ENCODE measurements at places on chromosomes 3 and 15. TPM values are rescaled to one million over a fixed set of nuclear protein-coding genes. Genes with fewer than 3 reads are reported as not detected.

The PLCL2 gene
- 20.1 TPM for total RNA-seq

GRCh38 chr3:129738172-129738571, 131.7 kb upstream of the PLXND1 start:
- no peak overlapping the region for H3K4me3 ChIP-seq
- H3K4me1 ChIP-seq: no peaks in the 10 kb centered on the region
- no peak overlapping the region for H3K27ac ChIP-seq
- H3K27me3 ChIP-seq: no peaks in the 10 kb centered on the region
- no peaks in the 10 kb centered on the region for H3K36me3 ChIP-seq

DNA sequence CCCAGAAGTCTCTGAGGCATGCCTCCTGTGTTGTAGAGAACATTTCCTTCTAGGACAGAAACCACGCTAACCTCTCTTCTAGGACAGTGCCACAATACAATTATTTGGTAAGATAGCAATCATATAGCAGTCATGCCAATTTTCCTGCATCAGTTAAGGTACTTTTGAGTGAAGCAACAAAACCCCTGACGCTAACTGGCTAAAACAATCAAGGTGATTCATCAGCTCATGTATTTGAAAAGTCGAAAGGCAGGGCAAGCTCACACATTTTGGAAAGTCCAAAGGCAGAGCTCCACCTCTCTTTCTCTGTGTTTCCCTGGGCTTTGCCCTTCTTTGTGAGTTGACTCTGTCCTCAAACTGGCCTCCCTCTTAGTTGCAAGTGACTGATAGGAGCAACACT, 10.1 kb downstream of the TERC start:
- H3K27me3 ChIP-seq: no peaks in the 10 kb centered on the region
- DNase-seq: no peak
- H3K4me3 ChIP-seq: no peak overlapping the region
- H3K4me1 ChIP-seq: no peaks in the 10 kb centered on the region
- H3K36me3 ChIP-seq: no peaks in the 10 kb centered on the region
- H3K27ac ChIP-seq: no peak overlapping the region

DNA sequence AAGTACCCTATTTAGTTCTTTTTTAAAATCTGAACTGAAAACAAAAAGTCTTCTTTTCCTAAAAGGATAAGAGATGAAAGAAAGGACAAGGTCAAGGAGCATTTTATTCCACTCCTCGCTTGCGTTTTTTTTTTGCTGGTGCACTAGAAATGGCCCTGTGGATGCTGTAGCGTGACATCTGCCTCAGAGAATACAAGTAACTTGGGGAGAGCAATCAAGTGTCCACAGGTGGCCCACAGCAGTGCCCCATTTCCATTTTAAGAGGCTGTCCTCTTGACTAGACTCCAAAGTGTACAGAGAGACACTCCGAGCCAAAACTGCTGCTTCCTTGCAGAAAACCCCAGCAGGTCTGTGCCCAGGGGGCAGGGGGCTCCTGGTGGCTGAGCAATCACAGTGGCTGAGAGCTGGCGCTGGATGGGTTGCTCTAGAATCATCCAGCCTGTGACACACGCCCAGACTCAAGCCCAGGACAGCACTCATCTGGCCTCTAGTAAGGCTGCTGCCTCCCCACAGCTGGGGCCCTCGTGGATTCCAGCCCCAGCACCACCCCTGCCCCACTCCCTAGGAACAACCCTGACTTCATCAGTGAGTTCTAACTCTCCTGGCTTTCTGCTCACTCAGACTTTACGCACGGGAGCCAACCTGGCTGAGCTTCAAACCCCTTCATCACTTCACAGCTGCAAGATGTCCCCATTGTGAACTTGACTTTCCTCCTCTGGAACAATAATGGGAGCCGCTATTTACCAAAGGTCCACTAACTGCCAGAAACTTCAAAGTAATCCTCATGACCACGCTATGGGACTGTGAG, 71.1 kb upstream of the SPATA12 start:
- H3K27me3 ChIP-seq: no peaks in the 10 kb centered on the region
- DNase-seq: peak; percentile 52
- no peak overlapping the region for H3K4me3 ChIP-seq

GRCh38 chr3:104031598-104031997, 1335.1 kb upstream of the ALCAM start:
- H3K27me3 ChIP-seq: no peaks in the 10 kb centered on the region
- DNase-seq: no peak
- H3K27ac ChIP-seq: no peak overlapping the region
- H3K36me3 ChIP-seq: no peaks in the 10 kb centered on the region

- H3K4me1 ChIP-seq: no peaks in the 10 kb centered on the region
- H3K36me3 ChIP-seq: no peaks in the 10 kb centered on the region
- H3K27me3 ChIP-seq: no peaks in the 10 kb centered on the region
- H3K4me3 ChIP-seq: no peak overlapping the region
- no peak overlapping the region for H3K27ac ChIP-seq
Observed at GRCh38 chr3:110618512-110619226, 452.9 kb upstream of the NECTIN3 start.

The PLSCR4 gene
- total RNA-seq: 54.3 TPM

GRCh38 chr3:27589795-27590194, 105.6 kb upstream of the SLC4A7 start:
- H3K27ac ChIP-seq: no peak overlapping the region
- H3K27me3 ChIP-seq: no peaks in the 10 kb centered on the region
- no peak for DNase-seq
- H3K4me3 ChIP-seq: no peak overlapping the region
- H3K36me3 ChIP-seq: no peaks in the 10 kb centered on the region

GRCh38 chr15:39096608-39097205, 484.2 kb upstream of the THBS1 start:
- H3K4me3 ChIP-seq: no peak overlapping the region
- H3K27me3 ChIP-seq: no peaks in the 10 kb centered on the region
- DNase-seq: no peak
- H3K36me3 ChIP-seq: no peaks in the 10 kb centered on the region
- no peak overlapping the region for H3K27ac ChIP-seq
- no peaks in the 10 kb centered on the region for H3K4me1 ChIP-seq

GRCh38 chr15:29268706-29269484, 727 bp downstream of the NSMCE3 start:
- no peaks in the 10 kb centered on the region for H3K36me3 ChIP-seq
- peak overlapping the region; percentile 84 for H3K27ac ChIP-seq
- peak overlapping the region; percentile 51 for H3K4me3 ChIP-seq
- H3K27me3 ChIP-seq: no peaks in the 10 kb centered on the region
- peak; percentile 49 for DNase-seq

- H3K27me3 ChIP-seq: no peaks in the 10 kb centered on the region
- H3K4me3 ChIP-seq: no peak overlapping the region
- H3K36me3 ChIP-seq: no peaks in the 10 kb centered on the region
- no peak overlapping the region for H3K27ac ChIP-seq
- DNase-seq: no peak
Observed at GRCh38 chr15:95944193-95944592, 386.3 kb upstream of the NR2F2 start.

GRCh38 chr15:39269821-39270220, 311.1 kb upstream of the THBS1 start:
- H3K36me3 ChIP-seq: no peaks in the 10 kb centered on the region
- H3K27ac ChIP-seq: no peak overlapping the region
- no peak overlapping the region for H3K4me3 ChIP-seq

DNA sequence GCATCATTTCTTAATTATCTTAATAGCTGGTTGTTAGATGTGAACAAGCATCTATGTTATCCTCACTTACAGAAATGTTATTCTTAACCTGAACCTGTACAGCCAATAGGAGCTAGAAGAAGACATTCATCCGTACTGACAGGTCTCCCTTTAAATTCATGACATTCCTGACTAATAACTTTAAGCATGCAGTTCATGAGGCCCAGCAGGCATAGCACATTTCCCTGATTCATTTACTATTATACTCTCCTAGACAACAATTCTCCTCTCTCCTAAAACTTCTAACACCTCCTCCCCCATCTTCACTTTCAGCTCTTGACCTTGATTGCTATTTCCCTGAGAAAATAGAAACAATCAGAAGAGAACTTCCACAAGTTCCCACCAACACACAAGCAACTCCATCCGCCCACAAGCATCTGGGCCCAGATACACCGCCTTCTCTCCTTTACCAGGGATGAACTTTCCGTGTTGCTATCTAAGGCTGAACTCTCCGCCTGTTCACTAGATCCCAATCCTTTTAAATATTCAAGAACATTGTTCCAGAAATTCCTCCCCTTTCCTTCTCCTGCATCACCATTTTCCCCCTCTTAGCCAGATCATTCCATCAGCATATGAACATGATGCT, 62.9 kb upstream of the SPRED1 start:
- no peak overlapping the region for H3K27ac ChIP-seq
- DNase-seq: no peak
- H3K27me3 ChIP-seq: no peaks in the 10 kb centered on the region
- H3K4me3 ChIP-seq: no peak overlapping the region
- H3K36me3 ChIP-seq: no peaks in the 10 kb centered on the region

The LYSMD4 gene
- total RNA-seq: 11.6 TPM

The A4GNT gene
- total RNA-seq: not detected

- no peaks in the 10 kb centered on the region for H3K27me3 ChIP-seq
- H3K4me1 ChIP-seq: peaks cover 4% of the 10 kb centered on the region
- DNase-seq: peak; percentile 66
Observed at GRCh38 chr15:34588046-34588674, 4.7 kb upstream of the GOLGA8B start.

- H3K27ac ChIP-seq: no peak overlapping the region
- no peaks in the 10 kb centered on the region for H3K36me3 ChIP-seq
- no peaks in the 10 kb centered on the region for H3K27me3 ChIP-seq
- DNase-seq: no peak
Observed at GRCh38 chr15:29815000-29815710, 7.1 kb downstream of the TJP1 start.

- H3K36me3 ChIP-seq: no peaks in the 10 kb centered on the region
- no peak for DNase-seq
- H3K4me1 ChIP-seq: no peaks in the 10 kb centered on the region
- H3K4me3 ChIP-seq: no peak overlapping the region
- no peaks in the 10 kb centered on the region for H3K27me3 ChIP-seq
- no peak overlapping the region for H3K27ac ChIP-seq
Observed at GRCh38 chr15:100224206-100225185, 117.3 kb downstream of the ADAMTS17 start.

GRCh38 chr3:20073683-20074082, 33.4 kb downstream of the KAT2B start:
- H3K4me3 ChIP-seq: no peak overlapping the region
- no peak overlapping the region for H3K27ac ChIP-seq
- H3K27me3 ChIP-seq: no peaks in the 10 kb centered on the region
- peaks cover 2% of the 10 kb centered on the region for H3K4me1 ChIP-seq
- no peaks in the 10 kb centered on the region for H3K36me3 ChIP-seq

DNA sequence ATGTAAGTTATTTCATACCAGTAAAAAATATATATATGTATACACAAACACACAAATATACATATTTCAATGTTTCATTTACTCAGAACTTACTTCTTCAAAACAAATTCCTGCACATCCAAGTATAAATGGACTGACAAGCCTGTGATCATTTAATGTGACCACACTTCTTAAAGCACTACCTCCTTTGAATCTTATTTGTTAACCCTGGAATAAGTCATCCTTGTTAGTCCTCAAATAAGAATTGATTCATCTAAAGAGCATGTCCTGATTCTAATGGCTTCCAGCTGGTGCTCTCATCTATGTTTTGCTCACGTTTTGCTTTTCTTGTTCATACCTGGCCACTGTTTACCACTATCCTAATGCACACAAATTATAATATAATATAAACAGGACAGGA, 103.9 kb upstream of the UBP1 start:
- H3K27me3 ChIP-seq: no peaks in the 10 kb centered on the region
- no peak for DNase-seq
- H3K4me1 ChIP-seq: no peaks in the 10 kb centered on the region
- no peak overlapping the region for H3K27ac ChIP-seq

The NLGN1 gene
- 4.6 TPM for total RNA-seq

The ASTE1 gene
- 8.6 TPM for total RNA-seq

The THBS1 gene
- 122 TPM for total RNA-seq

DNA sequence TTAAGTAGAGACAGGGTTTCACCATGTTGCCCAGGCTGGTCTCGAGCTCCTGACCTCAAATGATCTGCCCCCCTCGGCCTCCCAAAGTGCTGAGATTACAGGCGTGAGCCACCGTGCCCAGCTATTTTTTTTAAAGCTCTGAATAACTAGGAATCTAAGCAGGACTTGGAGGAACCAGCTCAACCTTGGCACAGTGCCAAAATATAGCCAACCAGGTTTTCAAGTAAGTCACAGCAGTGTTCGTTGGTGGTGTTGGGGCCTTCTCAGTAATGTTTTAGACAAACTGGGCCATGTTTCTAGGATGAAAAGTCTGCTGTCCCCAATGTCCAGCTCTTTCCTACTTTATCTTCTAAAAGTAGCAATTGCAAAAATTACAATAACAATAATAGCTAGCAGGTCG, 6.4 kb upstream of the ADAM10 start:
- H3K36me3 ChIP-seq: no peaks in the 10 kb centered on the region
- no peaks in the 10 kb centered on the region for H3K4me1 ChIP-seq
- no peaks in the 10 kb centered on the region for H3K27me3 ChIP-seq

- H3K36me3 ChIP-seq: no peaks in the 10 kb centered on the region
- H3K4me3 ChIP-seq: no peak overlapping the region
- no peaks in the 10 kb centered on the region for H3K27me3 ChIP-seq
- no peak overlapping the region for H3K27ac ChIP-seq
- H3K4me1 ChIP-seq: no peaks in the 10 kb centered on the region
- DNase-seq: no peak
Observed at GRCh38 chr15:97177151-97177577, 783.3 kb upstream of the ARRDC4 start.

The BFSP2 gene
- total RNA-seq: not detected

DNA sequence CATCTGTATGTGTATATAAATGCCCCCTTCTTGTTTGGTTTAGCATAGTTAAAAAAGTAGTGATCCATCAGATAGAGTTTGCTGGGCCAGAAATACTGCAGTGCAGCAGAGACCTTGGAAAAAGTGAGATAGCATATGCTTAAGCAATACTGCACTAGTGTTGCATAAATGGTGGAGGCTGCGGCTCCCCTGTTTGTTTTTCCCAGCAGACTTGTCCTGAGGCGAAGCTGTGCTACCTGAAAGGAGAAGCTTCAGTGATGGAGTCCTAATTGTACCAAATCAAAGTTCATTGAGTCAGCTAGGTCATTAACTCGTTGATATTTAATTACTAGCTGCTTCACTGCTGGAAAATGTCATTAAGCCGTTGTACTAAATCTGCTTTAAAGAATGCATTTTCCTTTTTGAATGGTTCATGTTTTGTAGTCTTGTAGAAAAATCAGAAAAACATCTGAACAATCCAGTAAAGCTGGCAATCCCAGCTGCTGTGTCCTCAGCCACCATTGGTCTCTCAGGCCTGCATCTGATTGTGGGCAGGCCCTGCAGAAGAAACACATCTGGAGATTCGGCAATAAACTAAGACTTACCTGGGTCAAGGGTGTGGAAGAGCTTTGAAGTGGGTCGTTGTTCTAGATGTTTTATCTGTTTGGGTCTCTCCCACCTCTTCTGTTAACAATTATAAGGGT, 169.6 kb downstream of the B3GALNT1 start:
- no peak for DNase-seq
- H3K36me3 ChIP-seq: no peaks in the 10 kb centered on the region
- H3K4me1 ChIP-seq: no peaks in the 10 kb centered on the region
